Cardiac muscle cell (in vitro differentiated cells and primary cell): ENCODE measurements at places on chromosomes 6 and 20.
A peak's percentile ranks its signal among the peaks of the same experiment; 100 is the strongest.

DNA sequence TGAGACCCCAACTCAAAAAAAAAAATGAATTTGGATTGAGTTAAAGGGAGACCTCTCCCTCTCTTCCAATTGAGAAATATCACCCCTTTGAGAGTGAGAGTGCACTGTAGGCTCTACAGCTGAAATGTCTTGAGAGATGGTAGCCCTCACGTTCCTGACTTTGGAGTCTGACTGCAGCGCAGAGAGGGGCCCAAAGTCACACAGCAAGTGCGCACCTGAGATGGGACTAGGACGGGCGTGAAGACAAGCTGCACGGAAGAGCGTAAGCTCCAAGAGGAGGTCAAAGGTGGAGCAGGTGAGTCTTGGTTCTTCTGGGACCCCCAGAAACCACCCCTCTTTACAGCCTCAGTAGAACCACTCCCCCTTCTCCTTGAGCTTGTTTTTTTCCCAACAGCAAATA, 643 bp downstream of the SLA2 start:
- no peak for DNase-seq

DNA sequence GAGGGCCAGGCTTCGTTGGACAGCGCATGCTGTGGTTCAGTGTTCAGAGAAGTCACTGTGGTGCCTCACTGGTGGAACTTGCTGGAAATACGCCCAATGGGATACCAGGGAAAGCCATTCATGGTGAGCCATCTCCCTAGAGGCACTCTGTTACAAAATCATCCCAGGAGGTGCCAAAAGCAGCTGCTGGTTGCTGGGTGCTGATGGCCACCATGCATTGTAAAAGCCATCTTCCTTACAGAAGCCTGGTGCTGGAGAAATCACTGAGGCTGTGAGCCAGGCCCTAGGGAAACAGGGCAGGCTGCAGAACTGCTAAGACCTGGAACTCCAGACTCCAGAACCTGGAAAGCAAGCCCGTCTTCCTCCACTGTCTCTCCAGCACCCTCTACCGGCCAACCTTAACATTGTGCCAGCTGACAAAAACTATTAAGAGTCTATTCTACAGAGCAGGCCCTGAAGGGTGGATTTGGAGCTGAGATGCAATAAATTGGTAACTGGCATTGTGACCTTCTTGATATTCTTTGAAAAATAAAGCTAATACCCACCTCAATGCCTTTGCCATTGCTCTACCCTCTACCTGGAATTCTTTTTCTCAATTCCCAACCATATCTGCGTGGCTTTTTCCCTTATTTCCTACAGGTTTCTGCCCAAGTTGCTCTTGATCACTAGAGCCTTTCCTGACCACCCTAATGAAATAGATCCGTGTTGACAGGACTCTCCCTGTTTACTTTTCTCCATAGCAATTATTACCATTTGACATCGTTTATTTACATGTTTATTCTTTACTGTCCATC, 18.5 kb downstream of the SNRPB start:
- peak; percentile 83 for DNase-seq

DNA sequence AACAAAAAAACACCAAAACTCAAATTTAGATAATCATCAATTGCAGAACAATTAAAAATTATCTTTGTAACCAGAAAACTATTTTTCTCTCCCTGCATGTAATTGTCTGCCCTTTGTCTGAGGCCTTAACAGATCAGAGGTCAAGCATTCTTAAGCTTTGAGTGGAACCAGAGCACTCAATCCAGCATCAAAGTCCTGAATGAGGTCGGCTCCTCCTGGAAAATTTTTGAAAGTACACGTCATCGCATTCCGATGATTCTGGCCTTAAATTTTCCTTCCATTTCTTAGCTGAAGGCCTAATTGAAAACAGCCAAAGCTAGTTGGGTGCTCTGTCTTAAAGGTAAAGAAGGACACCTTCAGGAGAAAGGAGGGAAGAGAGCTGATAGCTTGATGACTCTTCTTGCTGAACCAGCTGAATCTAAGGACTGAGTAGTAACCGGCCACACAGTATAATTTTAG, 510.2 kb upstream of the SULF2 start:
- peak; percentile 87 for DNase-seq

DNA sequence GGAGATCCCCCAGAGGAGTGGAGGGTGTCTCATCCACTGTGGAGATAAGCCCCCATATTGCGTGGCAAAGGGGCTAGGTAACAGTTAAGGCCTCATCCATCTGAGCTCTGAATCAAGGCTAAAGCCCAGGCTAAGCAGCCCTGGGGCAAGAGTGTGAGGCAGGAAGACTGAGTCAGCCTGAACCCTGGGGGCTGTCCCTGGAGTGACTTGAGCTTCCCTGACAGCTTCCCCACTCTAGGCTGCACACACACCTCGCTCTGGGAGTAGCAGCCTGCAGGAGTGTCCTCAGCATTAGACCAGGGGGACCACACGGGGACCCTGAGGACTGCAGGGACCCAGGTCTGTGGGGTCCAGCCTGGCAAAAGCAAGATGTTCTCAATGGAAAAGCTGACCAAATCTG, 27.9 kb downstream of the UBD start:
- no peak for DNase-seq

DNA sequence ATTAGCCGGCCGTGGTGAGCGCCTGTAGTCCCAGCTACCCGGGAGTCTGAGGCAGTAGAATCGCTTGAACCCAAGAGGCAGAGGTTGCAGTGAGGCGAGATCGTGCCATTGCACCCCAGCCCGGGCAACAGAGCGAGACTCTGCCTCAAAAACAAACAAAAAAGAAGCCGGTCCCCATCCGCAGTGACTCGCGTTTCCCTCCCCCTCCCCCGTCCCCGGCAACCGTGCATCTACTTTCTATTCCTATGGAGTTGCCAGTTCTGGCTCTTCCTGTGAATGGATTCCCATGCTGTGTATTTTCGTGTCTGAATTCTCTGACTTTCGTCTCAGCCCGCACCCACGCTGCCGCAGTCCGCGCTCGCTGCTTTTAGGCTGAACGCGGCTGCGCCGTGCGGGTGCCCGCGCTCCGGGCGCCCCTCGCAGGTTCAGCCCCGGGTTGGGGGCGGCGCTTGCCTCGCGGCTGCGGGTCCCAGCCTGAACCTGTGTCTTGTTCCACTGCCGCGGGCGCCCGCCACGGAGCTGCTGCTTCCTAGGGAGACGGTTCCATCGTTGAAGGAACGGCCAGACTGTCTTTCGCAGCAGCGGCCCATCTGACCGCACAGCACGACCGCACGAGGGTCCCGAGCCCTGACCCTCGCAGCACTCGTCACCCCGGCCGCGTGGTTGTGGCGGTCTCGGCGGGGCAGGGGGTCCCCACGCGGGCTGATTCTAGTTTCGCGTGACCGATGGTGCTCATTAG, 1.1 kb upstream of the MRGBP start:
- peak; percentile 56 for DNase-seq

GRCh38 chr6:84425971-84426705, 198.7 kb upstream of the CEP162 start:
- no peak for DNase-seq

- peak; percentile 84 for DNase-seq
Observed at GRCh38 chr6:160919723-160920440, 71.7 kb upstream of the MAP3K4 start.

- DNase-seq = no peak
Observed at GRCh38 chr6:24848461-24848860, 49.7 kb upstream of the ARMH2 start.

DNA sequence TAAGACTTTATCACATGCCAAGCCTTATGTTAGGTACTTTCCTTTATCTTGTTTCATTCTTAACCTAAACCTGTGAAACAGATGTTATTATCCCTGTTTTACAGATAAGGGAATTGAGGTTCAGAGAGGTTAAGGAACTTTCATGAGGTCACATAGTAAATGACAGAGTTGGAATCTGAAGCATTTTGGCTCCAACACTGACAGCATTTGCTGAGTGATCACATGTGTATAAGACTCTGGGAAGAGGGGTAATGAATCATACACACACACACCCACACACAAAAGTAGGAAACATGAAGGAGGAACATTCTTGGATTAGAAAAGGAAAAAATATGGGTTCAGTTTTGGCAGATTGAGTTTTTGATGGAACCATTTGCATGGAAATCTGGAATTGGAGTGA, 212.5 kb downstream of the GJA1 start:
- peak; percentile 74 for DNase-seq

DNA sequence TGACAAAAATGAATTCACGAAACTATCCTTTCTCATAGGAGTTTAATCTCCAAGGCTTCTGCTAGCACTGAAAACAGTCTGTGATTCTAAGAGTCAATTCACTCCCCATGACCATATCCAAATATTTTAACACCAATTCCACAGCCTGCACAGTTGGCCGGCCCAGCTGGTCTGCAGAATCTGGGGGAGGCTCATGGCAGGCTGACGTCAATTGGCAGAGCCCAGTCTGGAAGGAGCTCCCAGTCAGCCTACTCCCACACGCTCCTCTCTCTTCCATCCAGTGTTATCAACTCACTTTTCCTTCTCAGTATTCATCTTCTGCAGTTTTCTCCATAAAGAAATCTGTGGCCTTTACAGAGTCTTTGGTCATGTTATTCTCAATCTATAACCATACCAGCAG, 111.0 kb downstream of the TBXT start:
- peak; percentile 96 for DNase-seq

DNA sequence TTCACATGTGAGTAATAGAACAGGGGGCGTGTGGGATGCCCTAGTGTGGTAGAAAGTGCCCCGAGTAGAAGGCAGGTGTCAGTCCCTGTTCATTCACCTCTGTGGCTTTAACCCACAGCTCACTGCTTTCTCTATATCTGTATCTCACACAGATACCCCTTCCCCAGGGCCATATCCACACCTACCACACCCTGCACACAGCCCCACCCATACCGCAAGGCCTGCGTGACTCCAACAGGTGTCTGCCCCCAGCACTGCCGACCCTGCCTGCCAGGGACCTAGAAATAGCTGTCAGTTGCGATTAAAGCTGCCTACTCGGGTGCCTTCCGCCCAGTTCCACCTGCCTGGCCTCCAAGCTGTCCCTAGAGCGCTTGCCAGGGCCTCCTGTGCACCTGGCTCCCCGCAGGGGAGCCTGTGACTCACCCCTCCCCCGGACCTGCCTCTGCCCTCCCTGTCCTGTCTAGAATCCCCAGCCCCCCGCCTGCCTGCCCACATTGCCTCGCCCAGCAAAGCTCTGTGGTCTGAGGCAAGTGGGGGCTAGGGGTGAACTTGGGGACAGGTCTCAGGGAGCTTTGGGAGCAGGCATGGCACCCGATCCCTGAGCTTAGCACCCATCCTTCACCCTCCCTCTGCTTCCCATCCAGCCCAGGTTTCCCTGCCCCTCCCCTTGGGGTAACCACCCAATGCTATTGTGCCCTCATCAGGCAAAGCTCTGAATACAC, 38.3 kb upstream of the ID1 start:
- DNase-seq = no peak

GRCh38 chr6:81814370-81815076, 62.0 kb upstream of the TENT5A start:
- DNase-seq = no peak

GRCh38 chr6:88871498-88871897, 91.9 kb downstream of the RNGTT start:
- DNase-seq = no peak

GRCh38 chr6:82013561-82014530, 233.7 kb downstream of the IBTK start:
- DNase-seq = no peak

- no peak for DNase-seq
Observed at GRCh38 chr6:24356310-24356973, 1.4 kb downstream of the DCDC2 start.

GRCh38 chr20:46826343-46826984, 68.2 kb upstream of the EYA2 start:
- DNase-seq = no peak

GRCh38 chr6:149431905-149432775, 32.1 kb downstream of the SUMO4 start:
- DNase-seq = peak; percentile 88

- DNase-seq = no peak
Observed at GRCh38 chr20:41428285-41428684, 61.7 kb upstream of the EMILIN3 start.

DNA sequence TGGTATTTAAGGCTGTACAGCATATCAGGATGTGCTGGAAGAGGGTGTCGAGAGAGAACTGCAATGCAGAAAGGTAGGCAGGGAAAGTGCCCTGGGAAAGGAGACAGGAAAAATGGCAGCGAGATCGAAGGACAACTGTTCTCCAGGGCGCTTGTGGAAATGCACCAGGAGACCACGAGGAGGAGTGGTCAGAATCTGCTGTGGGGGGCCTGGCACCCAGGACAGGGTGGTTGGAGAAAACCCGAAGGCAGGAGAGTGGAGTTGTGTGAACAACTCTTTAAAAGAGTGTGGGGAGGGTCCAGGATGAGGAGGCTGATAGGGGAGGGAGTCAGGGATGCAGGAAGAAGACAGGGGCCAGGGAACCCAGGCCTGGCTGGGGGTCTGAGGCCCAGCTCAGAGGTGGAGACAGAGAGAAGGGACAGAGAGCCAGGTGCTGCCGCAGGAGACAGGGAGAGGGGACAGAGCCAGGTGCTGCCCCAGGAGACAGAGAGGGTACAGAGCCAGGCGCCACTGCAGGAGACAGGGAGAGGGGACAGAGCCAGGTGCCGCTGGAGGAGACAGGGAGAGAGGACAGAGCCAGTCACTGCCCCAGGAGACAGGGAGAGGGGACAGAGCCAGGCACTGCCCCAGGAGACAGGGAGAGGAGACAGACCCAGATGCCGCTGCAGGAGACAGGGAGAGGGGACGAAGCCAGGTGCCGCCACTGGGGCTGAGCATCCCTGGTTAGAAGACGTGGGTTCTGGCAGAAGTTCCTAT, 9.3 kb downstream of the SLC22A1 start:
- no peak for DNase-seq

- no peak for DNase-seq
Observed at GRCh38 chr6:144515761-144516160, 230.6 kb downstream of the UTRN start.

GRCh38 chr6:35214869-35215664, 1.3 kb downstream of the SCUBE3 start:
- DNase-seq = no peak

DNA sequence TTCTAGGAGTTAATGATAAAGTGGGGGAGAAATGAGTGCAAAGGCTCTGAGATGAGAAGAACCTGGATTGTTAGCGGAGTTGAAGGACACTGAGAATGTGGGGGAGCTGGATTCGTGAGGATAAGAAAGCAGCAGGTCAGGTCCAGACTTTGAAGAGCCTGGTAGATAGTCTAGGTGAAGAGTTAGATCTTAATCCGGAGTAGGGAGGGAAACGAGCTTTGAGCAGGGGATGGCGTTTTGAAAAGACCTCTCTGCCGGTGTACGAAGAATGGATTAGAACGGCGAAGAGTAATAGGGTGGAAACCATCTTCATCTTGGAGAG, 487 bp upstream of the PHF20 start:
- no peak for DNase-seq
